ENCODE measurements at places on chromosomes 6 and 20. TPM values are rescaled to one million over a fixed set of nuclear protein-coding genes. Genes with fewer than 3 reads are reported as not detected.

GRCh38 chr6:103456652-103457051, 1403.1 kb downstream of the HACE1 start:
- DNase-seq, result no peak

GRCh38 chr6:160167604-160168399, 46.2 kb downstream of the SLC22A1 start:
- DNase-seq, result no peak

GRCh38 chr6:118740372-118740771, 89.0 kb upstream of the CEP85L start:
- no peak for DNase-seq

GRCh38 chr20:51767867-51768758, at the start of gene ATP9A:
Gene ATP9A (minus strand): TSS chr20:51768390. CDS start chr20:51768369, 21 bp downstream.
- DNase-seq, result no peak

- no peak for DNase-seq
Measured at GRCh38 chr20:33575282-33575681, 85.4 kb downstream of the CBFA2T2 start.

- no peak for DNase-seq
Measured at GRCh38 chr20:51174536-51174935, 151.6 kb upstream of the KCNG1 start.

DNA sequence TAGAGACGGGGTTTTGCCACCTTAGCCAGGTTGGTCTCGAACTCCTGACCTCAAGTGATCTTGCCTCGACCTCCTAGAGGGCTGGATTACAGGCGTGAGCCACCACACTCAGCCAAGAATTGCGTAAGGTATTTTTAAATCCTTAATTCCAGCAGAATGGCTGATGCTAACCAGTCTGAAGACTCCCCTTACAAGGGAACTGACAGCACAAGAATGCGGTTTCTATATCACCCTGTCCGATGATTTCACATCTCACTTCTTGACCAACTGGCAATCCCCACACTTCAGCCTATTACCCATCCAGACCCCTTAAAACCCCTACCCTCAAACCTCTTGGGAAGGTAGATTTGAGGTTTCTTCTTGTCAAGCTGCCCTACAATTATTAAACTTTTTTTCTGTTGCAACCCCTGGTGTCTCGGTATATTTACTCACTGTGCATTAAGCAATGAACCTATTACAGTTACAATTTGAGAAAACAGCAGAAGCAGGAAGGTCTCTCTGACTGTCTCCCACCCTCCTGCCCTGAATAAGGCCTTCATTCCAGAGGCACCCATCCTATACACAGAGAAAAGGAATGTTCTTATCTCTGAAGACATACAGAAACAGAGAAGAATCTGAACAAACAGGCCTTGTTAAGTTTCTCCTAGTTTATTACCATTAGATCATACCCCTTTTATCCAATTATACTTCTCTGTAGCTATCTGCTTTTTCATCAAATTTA, 164.9 kb downstream of the ARHGAP18 start:
- DNase-seq, result no peak

DNA sequence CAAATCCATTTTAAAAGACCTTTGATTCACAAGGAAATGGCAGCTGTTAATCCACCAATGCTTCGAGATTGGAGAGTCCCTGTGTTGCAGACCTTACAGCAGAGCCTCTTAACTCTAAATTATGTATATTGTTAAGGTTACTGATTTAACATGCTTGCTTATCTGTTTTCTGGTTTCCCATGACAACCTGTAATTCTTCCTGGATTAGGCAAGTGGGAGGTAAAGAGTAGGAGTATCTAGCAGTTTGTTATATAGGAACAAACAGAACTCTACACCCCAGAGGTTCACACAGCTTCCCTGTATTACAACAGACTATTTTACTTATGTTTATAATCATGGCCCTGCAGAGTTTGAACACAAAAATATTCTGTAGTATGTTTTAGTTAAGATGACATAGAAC, 39.5 kb downstream of the NKX2-4 start:
- DNase-seq, result no peak

DNA sequence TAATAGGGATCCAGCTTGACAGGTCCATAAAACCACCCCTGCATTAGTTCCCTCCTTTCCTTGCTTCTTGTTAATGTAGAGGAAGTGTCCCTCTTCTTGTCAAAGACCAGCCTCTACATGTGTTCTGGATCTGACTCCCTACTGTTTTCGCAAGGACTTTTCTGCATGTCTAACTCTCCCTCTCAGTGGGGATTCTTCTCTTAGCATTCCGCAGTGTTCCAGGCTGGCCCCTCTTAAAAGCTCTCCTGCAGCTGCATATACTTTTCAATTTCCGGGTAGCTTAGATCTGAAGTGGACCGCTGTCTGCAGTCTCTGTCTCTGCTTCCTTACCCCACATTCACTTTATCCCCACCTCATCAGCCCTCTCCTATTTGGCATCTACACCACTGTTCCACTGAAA, 96.1 kb upstream of the MAN1A1 start:
- DNase-seq, result no peak

The C6orf132 gene
- not detected for total RNA-seq

The WFDC12 gene
- total RNA-seq, result not detected
